ENCODE measurements at places on chromosomes 11 and 22.

DNA sequence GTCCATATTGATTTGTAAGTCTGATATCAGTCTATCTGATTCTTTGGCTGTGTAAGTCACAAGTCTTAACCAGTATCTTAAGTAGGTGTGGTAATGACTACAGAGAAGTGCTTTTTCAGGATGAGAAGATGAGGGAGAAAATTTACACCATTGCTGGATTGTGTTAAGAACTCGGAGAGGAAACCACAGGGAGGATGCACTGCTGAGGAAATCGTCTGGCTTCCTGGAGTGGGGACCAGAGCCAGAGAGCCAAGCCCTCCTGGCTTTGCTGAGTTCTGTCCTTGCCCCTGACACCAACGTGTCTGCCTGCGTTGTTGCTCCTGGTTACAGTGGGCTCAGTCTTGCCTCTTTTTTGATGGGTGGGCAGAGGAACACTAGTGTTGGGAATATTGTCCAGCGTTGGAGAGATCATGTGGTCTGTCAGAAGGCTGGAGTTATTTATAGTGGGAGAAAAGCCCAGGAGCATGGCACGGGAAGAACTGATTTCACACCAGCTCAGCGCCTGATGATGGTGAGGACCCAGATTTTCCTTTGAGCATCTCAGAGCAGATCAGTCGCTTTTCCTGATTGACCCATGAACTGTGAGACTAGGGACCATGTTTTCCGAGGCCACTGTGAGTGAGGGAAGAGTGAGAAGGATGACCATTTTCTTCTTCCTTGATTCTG is 29.6 kb downstream of the MARK2 start:
- no peak for DNase-seq

GRCh38 chr11:41978945-41979344 is 519.5 kb upstream of the LRRC4C start:
- DNase-seq, result no peak

DNA sequence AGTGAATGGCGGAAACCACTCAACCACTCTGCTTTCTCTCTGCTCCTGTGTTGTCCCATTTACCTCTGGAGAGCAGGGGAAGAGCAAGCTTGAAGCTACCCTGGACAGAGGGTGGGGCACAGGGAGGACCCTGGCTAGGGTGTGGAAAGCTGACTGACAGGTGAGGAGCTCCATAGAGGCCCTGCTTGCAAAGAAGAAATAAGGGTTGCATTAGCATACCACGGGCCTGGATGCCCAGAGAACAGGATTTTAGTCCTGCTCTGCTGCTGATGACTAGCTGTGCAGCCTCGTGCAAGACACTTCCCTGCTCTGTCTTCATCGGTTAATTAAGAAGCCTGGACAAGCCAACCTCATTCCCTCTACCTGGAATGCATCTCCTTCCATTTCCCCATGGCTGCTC is 135.0 kb downstream of the BUD13 start:
- DNase-seq, result no peak

DNA sequence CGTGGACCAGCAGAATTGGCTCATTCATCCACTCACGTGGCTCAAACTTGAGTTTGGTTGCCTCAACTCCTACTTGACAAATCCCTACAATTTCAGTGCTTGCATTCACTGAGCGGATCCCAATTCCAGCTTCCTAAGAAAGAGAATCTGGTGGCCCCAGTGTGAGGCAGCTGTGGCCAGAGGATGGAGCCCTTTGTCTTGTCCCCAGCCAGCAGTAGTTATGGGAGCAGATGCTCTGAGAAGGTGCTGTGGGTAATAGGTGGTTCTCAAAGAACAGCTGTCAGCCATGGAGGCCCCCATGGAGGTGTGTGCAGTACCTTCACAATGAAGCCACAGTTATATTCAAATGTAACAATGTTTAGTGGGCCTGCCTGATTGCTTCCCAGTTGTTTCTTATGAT is 39.3 kb downstream of the KREMEN1 start:
- DNase-seq, result no peak

DNA sequence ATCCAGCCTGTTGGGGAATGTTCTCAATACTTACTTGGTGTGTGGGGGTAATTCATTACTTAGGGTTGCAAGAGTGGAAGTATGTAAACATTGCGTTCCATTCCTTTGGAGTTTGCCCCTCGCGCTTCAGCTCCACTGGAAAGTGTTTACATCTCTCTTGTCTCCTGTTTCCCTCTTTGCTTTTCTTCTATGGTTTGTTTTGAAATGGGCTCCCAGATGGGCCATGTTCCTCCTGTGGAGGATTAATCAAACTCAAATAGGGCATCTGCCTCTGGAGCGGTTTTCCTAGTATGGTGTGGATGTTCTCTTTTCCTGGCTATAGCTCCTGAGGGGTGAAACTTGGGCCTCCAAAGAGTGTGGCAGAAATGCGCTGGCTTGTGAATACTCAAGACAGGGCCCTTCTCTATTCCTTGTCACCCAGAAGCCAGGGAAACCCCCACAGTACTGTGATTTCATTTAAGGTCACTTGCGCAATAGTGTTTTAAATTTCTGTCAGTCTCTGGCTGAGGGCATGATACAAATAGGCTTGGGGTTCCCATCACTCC is 51.9 kb downstream of the CD44 start:
- no peak for DNase-seq

DNA sequence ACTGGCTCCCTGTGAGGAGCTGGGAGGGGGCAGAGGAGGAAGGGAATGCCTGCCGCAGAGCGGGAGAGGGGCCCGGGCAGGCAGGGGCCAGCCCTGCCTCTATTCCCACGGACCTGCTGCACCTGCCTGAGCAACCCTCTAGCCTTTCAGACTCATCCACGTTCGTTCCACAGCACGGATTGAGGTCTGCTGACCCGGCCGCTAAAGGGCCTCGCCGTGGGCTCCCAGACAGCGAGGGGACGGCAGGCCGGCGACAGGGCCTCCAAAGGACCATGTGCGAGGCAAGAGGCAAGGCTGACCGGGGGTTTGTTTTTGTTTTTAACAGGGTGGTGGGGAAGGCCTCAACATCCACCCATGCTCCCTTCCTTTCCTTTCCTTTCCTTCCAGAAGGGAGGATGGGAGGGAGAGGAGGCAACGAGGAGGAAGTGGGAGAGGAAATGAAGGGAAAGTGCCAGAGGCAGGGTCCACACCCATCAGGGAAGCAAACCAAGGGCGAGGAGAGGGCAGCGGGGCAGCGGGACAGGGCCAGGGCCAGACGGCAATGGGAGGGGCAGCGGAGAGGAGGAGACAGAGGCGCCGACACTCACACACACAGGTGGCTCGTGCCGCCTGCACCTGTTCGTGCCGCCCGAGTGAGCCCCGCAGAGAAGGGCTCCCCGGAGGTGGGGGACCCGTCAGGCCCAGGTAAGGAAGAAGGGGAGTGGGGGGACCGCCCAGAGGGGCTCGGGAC is 7.5 kb downstream of the LRFN4 start:
- DNase-seq, result no peak

- no peak for DNase-seq
These were observed 1310.3 kb downstream of the TBC1D22A start for GRCh38 chr22:48072777-48073176.

DNA sequence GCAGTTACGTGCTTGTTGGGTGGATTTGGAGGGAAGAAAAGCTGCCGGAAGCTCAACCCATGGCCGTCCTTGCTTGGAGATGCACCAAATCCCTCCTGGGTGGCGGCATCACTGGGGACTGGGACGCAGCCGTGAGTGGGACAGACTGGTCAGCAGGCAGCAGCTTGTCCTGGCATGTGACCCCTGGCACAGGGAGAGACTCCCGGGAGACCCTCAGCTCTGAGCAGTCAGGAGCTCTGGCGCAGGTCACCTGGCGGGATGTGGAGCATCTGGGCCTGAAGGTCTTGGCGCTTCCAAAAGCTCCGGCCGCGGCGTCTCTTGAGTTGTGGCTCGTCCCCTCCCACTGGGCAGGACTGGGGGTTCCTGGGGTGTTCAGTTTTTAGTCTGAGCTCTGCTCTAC is 26.3 kb downstream of the PTDSS2 start:
- no peak for DNase-seq

GRCh38 chr11:1340111-1340510 is 30.7 kb upstream of the TOLLIP start:
- no peak for DNase-seq

GRCh38 chr11:85826116-85826855 is 15.3 kb upstream of the SYTL2 start:
- DNase-seq, result no peak

DNA sequence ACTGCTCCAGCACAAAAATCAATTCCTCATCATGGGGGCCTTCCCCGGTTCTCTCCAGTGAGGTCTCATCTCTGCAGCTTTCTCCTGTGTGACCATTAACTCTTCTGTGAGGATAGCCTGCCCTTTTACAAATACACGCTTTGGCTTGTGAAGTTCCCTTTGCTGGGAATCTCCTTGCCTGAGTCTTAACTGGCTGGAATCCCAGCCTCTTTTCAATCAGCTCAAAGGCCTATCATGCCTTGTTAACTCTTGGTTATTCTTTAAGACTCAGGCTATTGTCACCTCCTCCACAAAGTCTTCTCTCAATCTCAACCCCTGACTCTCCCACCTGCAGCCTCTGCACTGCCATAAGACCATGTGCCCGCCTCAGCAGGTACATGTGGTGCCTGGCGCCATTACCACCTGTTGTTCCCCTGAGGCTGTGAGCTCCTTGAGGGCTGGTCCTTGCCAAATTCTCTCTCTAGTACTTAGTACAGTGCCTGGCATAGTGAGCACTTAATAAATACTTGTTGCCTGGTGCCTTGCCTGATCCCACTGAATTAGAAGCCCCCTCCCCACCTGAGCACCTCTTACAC is 128.2 kb downstream of the ST3GAL4 start:
- no peak for DNase-seq

DNA sequence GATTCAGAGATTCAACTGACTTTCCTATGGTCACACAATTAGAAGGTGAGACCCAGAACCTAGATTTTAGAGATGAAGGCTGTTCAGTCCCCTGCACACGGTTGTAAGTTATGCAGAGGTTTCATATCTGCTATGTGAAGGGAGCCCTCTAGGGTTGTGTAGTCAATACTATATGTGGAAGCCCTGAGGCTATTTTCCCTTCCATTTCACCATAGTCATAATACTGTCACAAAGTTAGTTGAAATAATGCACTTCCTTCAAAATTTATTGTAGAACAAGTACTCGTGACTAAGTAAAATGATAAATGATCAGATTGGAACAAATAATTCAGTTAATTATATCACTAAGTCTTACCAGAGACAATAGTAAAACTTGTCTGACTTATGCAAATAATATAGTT is 48.8 kb downstream of the ENDOD1 start:
- no peak for DNase-seq
